ENCODE measurements at places on chromosomes 1 and 21.
A peak's percentile ranks its signal among the peaks of the same experiment; 100 is the strongest.

DNA sequence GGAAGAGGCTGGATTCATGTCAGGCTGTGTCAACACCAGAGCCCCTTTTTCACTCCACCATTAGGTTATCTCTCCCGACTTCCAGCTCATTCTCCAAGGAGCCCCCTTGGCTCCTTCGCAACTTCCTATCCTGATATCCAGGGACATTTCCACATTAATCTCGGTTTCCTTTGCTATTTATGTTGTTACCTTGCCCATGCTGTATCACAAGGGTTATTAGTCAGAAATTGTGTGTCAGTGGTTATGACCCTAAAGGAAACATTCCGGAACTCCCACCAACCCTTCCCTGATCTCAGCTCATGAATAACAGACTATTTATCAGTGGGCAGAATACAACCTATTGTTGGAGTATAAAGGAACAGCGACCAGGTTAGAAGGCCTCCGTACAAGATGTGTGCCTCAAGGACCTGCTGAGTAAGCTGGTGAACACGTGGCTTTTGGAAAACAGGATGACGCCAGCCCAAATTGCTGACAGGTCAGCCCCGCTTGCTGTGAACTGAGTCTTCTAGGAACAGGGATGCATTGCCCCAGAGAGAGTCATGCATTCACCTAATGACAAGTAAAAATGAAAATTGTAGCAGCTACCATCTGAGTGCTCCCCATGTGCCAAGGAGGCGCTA, 121.5 kb downstream of the PLPP3 start:
- no peak for DNase-seq

GRCh38 chr1:22534951-22535350, 28.3 kb upstream of the EPHA8 start:
- no peak for DNase-seq

DNA sequence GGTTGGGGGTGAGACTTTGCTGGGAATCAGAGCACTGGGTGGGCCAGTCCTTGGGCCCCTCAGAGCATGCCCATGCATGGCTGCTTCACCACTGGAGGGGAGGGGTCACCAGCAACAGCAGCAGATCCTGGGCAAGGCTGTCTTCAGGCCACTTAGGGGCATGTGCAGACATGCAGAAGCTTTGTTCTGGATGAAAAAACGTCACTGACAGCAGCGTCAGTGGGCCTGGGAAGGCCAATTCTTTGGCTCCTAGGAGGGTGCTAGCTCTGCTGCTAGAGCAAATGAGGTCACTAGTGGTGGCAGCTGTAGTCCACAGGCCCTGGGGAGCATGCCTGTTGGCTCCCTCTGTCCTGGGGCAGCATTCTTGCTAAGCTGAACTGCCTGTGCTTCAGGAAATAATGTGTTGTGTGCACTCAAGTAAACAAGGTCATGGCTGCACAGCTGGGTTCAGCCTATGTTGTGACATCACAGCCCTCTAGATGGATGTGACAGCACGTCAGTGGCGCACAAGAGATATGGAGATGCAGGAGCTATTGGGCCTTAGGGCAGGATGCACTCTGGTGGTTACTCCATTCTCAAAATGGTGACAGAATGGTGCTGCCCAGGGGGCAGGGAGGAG, 27.0 kb downstream of the ZC3H11B start:
- no peak for DNase-seq

GRCh38 chr1:203564024-203564423, 62.6 kb upstream of the ATP2B4 start:
- DNase-seq: no peak

- no peak for DNase-seq
Measured at GRCh38 chr1:109975718-109976117, 8.8 kb upstream of the AHCYL1 start.

GRCh38 chr1:94806441-94806871, 13.7 kb upstream of the SLC44A3 start:
- no peak for DNase-seq

GRCh38 chr1:41504114-41505035, 19.9 kb upstream of the EDN2 start:
- DNase-seq: no peak

DNA sequence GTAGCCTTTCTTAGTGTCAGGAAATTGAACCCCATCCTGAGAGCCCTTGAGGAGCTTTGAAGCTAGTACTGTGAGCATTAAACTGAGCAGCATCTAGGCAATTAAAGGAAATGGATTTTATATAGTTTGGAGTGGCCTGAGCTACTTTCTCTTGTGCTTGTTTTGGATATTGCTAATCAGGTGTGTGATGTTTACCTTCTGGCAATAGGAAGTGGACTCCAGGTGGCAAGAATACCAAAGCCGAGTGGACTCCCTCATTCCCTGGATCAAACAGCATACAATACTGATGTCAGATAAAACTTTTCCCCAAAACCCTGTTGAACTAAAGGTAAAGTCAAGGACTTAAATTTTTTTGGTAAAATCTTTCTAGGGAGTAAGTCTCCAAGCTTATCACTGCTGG, 79.4 kb downstream of the MACF1 start:
- DNase-seq: no peak

DNA sequence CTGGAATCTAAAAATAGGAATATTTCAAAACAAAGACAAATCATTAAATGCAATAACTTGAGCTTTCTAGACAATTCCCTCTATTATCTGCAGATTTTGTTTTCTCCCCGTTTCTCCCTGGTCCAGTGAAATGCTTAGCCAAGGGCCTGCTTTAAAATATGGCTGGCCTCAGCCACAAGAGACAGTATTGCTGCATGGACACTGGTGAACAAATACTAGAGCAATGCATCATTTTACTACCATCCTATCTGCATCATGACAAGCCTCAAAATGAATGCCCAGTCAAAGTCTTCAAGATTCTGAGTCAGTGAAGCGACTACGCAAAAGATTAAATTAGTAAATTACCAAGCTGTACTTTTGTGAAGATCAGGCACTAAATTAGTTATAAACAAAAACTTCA, 80.5 kb downstream of the ENAH start:
- no peak for DNase-seq

DNA sequence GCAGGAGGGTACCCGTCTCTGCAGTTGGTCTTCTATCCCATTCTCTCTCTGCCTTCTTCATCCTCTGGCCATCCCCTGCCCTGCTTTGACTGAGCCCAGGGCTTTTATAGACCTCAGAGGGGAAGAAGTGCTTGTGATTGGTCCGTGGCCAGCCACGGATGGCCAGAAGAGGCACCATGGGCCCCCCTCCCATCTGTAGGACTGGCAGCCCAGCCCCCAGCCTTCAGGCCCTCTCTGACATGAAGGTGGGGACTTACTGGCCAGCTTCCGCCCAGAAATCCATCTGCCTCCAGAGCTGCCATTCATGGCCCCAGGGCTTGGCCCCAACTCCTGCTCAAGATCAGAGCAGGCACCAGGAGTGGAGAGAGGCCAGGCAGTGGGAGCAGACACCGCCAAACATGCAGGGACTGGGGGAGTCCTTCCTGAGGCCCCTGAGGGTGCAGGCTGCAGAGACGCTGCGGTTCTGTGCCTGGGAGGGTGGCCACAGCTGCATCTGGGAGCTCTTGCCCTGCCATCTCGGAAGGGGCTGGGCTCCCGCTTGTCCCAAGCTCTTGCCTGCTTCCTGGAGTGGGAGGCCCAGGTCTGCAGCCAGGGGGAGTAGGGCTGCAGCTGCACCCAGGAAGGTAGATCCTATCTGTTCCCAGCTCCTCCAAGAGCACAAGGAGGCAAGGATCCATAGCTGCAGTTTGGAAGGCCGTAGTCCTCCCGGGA, 698.6 kb upstream of the B3GALT2 start:
- DNase-seq: no peak

DNA sequence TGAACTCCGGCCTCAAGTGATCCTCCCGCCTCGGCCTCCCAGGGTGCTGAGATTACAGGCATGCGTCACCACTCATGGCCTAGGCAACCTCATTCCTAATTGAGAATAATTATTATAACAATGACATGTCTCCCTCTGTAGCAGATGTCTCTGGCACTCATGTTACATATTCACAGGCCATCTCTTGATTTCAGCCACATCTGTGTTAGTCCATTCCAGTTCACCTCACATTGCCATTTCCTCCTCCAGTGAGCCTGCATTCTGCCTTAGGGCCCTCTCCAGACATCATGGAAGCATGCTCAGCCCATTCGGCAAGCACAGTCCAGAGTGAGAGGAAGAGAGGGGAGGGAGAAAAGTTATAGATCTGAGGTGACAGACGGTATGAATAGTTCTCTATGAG, 32.5 kb downstream of the CDKN2C start:
- DNase-seq: no peak

DNA sequence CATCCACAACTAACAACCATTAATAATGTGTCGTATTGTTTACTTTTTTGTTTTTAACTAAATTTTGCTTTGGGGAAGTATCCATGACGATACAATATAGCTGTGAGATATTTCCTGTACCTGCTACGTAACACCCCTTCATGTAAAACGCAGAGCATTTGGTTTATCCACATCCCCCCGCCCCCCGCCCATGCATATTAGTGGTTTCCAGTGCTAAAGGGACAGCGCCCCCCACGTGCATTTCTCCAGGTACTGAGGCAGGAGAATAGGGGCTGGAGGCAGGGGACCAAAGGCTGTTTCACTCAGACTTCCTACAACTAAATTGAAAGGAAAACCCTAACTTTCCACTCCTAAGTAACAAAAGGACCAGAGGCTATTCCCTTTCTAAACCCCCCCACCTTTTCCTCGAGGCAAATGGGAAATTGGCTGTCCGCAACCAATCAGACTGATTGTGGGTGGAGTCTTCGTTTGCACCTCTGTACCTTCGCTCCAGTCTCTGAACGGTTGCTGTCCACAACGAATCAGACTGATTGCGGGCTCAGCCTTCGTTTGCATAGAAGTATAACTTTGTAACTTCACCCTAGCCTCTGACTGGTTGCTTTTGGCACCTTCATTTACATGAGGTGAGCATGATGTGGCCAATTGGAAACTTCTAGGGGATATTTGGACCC, 12.2 kb upstream of the RIPK4 start:
- no peak for DNase-seq

DNA sequence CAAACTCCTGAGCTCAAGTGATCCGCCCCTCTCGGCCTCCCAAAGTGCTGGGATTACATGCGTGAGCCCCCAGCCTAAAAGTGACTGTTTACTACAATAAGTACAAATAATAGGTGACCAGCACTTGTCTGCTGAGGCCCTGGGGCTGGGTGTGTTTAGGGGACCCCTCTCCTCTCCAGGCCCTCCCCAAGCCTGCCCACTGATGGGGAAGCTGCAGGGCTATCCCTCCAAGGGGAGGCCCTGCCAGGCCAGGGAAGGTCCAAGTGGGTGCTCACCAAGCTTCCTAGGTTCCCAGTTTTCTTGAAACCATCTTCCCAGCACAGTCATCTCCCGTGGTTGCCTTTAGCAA, 60.7 kb downstream of the H3-3A start:
- DNase-seq: no peak

GRCh38 chr1:169260478-169261151, 107.0 kb downstream of the NME7 start:
- no peak for DNase-seq

- DNase-seq: no peak
Measured at GRCh38 chr1:6870571-6870970, 85.3 kb downstream of the CAMTA1 start.

- peak; percentile 10 for DNase-seq
Measured at GRCh38 chr1:198934901-198935305, 296.1 kb downstream of the PTPRC start.

DNA sequence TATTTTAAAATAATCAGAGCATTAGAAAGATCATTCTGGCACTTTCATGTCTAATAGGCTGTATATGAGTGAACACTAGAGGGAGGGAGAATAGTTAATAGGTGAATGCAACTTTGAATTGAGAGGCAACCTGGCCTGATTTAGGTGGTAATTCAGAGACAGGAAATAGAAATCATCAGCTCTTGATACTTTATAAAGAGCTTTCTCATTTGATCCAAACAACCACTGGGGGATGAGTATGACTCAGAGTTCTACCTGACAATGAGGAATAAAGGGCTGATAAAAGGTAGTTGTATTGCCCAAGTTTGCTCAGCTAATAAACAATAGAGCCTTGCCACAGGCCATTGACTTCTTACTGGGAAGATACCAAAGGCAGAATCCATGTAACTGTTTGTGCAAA, 5.2 kb upstream of the FAM89A start:
- DNase-seq: no peak

DNA sequence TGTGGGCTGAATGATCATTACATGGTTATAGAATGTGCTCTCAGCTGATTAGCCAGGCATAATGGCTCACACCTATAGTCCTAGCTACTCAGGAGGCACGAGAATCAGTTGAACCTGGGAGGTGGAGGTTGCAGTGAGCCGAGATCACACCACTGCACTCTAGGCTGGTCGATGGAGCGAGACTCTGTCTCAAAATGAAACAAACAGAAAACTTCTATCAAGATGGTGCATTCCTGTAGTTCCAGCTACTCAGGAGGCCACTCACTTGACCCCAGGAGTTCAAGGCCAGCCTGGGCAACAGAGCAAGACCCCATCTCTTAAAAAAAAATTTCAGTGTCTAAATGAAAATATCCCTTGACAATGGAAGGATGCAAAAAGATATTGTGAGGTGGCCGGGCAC, 10.9 kb downstream of the TIMM17A start:
- DNase-seq: no peak

GRCh38 chr1:26910343-26911160, 3.2 kb downstream of the NR0B2 start:
- DNase-seq: no peak

- no peak for DNase-seq
Measured at GRCh38 chr1:31570906-31571305, 5.4 kb upstream of the TINAGL1 start.

DNA sequence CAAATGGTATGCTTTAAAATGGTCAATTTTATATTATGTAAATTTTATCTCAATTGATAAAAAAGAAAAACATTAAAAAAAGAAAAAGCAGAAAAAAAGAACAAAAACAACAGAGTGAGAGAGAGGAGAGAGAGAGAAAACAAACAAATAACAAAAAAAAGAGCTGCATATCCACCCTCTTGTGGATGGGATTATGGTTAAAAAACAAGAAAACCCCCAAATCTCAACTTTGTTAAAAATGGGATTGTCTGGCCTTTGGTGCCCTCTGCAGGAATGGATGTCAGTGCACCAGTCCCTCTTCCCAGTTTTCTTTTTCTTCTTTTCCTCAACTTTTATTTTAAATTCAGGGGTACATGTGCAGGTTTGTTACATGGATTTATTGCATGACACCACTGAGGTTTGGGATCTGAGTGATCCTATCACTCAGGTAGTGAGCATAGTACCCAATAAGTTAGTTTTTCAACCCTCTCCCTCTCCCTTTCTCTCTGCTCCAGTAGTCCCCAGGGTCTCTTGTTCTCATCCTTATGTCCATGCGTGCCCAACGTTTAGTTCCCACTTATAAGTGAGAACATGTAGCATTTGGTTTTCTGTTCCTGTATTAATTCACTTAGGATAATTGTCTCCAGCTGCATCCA, 28.1 kb downstream of the RNF187 start:
- no peak for DNase-seq

All from stimulated activated CD8-positive, alpha-beta memory T cell treated with anti-CD3 and anti-CD28 coated beads, Interleukin-7, amount 100 ng/mL, for 24 hours (primary cell).